Stimulated activated CD8-positive, alpha-beta memory T cell treated with anti-CD3 and anti-CD28 coated beads, Interleukin-15, amount 100 ng/mL, for 4 hours (primary cell): ENCODE measurements at places on chromosomes 12 and 14.

DNA sequence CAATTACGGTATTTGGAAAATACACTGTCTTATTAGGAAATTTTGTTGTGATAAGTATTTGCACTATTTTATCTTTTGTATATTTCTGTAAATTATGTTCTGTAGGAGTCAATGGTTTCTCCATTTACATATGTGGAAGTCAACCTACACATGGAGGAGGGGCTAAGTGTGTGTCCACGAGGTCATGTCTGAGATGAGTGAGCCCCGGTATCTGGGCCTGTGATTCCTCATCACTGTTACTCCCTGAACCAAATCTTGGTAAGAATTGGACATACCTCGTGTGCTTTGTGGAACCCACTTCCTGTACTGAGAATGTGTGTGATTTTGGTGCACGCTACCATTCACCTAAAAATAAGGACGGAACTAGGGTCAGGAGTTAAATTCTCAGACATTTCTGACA, 1105.5 kb downstream of the TMEM121 start:
- no peak for DNase-seq

DNA sequence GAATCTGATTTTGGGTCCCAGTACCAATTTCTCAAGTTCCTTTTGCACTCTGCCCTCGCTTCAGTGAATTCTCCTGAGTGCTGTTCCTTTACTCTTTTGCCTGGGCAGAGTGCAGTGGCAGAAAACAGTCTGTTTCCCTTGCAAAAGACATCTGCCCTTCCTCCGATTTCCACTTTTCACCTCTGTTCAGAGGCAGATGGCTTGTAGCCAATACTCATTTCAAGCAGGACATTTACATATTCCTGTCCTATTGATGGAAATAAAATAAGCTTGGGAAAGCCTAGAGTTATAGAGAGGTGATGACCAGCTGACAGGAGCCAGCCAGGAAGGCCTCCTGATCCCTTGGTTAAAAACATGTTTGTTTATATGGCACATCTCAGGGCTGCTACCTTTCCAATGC, 111.0 kb downstream of the SLC8A3 start:
- no peak for DNase-seq

- no peak for DNase-seq
These were observed 74.4 kb downstream of the SERPINA3 start for GRCh38 chr14:94686511-94687160.

GRCh38 chr12:19209661-19210060, 80.1 kb downstream of the PLEKHA5 start:
- no peak for DNase-seq

- no peak for DNase-seq
These were observed 45.4 kb downstream of the BCAT1 start for GRCh38 chr12:24903329-24904088.

DNA sequence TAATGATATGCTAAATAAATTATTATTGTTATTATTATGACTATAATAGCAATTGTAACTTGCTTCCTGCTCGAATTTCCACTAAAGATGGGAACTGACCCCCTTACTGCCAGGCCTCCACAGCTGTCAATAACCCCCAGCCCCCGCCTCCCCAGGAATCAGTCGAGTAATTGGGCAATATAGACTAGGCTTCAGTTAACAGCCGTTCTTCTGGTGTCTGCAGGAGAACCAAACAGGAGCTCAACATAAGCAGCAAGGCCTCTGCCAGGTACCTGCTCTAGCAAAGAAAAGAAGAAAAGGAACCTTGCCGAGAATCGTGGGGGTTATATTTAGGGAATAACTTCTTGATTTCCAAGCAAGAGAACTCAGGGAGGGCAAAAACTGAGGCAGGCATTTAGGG, 21.8 kb downstream of the HOXC4 start:
- no peak for DNase-seq

DNA sequence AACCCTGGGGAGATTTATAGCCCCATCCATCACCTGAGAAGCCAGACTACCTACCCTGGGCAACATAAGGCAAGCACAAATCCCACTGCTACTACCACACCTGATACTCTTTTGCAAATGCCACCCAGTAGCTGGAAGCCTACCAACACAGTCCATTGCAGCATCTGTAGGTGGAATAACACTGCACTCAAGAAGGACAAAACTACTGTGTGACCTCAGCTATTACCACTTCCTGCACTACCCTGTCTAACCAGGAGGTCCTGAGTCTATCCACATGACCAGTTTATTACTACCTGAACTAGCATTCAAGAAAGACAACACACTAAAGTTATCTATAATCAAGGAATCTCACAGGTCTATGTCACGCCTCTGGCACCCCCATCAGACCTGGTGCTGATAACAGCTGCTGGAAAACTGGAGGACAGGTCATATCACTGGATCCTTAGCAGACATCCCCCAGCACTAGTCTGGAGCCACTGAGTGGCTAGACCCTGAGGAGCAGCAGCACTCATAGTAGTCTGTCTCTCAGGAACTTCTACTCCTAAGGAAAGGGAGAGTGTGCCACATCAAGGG, 2.9 kb upstream of the CLEC1A start:
- DNase-seq: no peak

DNA sequence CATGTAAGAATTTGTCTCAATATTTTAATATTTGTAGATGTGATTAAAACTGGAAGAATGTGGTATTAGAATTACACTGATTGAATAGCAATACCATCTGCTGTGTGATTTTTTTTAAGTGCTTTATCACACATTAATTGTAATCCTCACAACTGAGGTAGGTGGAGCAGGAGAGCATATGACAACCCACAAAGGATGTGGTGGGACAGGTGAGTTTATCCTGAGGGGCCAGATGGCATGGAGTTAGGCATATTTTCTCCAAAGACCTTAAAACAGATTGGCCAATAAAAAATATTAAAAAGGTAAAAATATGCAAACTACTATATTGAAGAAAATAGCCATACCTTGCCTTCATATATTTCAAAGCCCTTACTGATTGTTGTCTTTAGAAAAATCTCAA, 7.8 kb downstream of the LRRC10 start:
- DNase-seq: no peak

GRCh38 chr14:67963960-67964812, 144.6 kb downstream of the RAD51B start:
- DNase-seq: no peak

DNA sequence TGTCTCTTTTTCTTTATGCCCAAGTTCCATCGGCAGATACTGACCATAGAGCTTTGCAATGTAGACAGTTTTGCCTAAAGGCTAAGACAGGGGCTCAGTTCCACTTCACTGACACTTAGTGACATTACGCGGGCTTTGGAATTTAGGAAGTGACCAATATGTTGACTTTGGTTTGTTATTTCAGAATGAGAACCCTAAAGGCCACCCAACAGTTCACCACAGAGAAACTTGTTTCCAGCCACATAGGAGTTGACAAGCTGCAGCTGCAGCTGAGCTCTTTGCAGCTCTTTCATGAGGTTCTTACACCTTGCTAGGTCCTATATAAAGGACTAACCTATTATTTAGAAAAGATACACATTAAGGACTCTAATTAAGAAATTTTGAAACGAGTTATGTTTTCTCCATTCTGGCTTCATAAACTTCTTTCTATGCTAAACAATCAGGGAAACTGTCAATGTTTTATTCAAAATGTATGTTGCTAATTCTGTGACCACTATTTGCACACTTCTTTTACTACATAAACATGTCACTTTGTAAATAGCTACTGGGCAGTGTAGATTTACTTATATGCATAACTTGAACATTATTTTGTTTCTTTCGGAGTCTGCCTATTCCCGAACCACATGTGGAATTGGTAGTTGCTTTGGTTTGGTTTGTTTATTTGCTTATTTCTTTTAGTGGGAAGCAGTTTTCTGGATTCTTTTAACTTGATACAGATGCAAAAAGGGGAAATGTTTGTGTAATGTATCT, 18.5 kb upstream of the KLRD1 start:
- DNase-seq: no peak

- DNase-seq: no peak
These were observed 9.5 kb downstream of the CATSPERB start for GRCh38 chr14:91722386-91722785.

DNA sequence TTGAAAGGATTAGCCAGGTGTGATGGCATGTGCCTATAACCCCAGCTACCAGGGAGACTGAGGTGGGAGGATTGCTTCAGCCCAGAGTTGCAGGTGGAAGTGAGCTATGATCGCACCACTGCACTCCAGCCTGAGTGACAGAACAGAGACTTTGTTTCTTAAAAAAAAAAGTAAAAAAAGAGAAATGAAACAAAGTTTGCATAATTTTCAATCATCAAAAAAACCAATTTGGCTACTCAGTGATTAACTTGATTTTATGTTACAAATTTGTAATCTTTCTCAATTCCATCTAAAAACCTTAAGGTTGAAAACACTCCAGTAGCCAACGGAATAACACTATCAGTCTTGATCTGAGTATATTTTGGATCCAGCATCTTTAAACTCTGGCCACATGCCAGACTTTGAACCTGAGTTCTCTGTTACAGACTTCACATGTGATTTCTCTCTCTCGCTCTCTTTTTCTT, 12.6 kb upstream of the DENND5B start:
- DNase-seq: no peak

GRCh38 chr12:8821591-8821990, 830 bp upstream of the A2ML1 start:
- no peak for DNase-seq

GRCh38 chr14:44981198-44981597, 19.2 kb downstream of the TOGARAM1 start:
- DNase-seq: no peak

DNA sequence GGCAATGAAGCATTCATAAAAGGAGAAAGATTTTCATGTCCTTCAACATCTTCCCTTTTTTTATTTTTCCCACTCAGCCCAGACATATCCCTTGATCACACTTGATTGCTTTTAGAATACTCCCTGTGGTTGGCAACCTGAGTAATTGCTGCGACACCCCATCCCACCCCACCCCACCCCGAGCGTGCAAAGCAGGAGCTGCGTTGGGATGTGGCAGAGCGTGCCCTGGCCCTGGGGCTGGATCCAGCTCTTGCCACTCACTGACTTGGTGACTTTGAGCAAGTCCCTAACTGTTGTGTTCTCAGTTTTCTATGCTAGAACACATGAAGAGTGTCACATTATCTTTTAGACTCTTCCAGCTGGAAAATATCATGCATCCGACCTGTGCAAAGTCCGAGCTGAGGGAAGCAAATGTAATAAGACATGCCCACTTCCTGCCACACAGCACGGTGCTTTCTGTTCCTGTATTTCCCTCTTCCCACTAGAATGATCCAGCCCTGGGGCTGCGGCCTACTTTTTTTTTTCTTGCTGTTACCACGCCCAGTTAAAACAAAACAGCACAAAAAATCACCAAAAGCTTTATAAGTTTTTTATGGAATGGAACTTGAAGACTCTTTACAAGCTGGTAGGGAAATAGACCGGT, 4.0 kb downstream of the ASCL4 start:
- DNase-seq: no peak

DNA sequence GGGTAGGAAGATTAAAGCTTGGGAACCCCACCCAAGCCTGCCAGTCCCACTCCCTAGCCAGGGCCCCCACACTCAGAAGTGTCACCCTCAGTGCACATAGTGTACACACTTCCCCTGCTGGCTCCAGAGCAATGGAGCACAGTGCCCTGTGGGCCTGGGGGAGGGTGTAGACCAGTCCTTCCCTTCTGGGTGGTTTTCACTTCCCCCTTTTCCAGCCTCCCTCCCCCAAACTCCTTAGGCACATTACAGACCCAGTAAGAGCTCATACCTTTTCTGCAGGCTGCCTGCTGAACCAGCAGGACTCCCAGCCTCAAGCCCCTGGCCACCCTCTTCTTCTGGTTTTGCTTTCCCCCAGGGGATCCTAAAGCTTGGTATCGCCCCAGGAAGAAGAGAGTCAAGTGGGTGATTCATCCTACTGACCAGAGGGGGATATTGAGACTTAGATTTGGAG, at the start of gene ZNF385A:
Gene ZNF385A (minus strand): TSS at position 143 of the 451 bp plus-strand sequence. CDS start 219 bp downstream, outside the sequence.
- no peak for DNase-seq

GRCh38 chr14:73834261-73834625, 17.4 kb upstream of the PTGR2 start:
- DNase-seq: no peak

DNA sequence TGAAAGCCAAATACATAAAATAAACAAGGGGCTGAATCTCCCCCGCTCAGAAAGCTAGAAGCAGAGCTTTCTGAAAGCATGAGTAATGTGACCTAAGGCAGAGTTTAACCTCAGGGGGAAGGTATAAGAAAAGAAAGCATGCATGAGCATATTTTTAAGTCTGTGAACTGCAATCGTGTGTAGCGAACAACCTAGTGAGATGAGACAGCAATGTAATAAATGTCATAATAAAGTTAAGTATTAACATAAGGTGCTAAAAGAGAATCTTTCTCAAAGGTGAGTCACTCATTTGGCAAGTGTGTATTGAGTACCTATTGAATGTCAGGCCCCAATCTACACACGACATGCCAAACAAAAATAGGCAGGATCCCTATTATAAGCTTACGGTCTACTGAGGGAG, 14.2 kb upstream of the WDR20 start:
- no peak for DNase-seq

DNA sequence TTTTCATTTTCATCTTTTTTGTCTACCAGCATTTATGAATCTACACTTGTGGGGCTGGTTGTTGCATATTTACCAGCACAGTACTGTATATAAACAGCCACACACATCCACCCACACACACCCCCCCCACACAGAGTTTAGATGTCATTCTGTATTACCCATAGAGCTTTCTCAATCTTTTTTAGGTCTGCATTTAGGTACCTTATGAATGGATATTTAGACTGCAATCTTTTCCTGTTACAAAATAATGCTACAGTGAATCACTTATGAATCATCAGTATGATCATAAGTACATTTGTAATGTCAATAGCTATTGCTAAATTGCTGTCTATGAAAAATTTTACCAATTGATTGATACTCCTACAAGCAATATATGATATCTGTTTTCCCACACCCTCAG, 67.3 kb upstream of the STK38L start:
- DNase-seq: no peak

DNA sequence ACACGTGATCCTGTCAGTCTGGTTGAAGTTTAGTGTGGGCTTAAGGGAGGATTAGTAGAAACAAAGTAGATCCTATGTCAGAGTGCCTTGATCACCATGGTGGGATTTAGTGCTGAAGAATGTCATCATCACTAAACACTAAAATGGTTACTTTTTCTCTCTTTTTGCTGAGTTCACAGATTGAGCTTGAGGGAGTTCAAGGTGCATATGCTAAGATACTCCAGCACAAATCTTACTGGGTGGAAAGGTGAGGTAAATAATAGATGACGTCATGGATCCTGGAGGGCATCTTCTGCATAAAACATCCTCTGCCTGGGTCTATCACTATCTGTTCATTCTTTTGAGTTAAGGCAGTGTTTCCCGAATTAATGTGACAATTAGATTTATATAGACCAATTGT, 4.9 kb downstream of the GALNT8 start:
- DNase-seq: no peak

DNA sequence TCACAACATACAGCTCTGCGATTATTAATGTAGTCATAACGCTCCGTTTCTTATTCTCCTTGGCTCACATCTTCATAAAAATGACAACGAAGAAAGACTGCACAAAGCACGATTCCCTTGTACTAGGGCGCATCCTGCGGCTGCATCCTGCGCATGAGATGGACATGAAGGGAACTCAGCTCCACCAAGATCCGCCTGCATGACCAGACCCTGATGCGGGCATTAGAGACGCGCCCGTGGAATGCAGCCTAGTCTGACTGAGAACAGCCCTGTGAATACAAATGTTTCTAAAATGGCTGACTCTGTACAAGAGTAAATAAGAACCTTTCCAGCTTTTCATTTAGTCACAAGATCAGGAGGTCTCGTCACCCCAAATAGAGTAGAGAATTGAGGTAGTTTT, 422.2 kb downstream of the NOVA1 start:
- no peak for DNase-seq
